Dermis microvascular lymphatic vessel endothelial cell (primary cell): ENCODE measurements at places on chromosomes 4 and X.
A peak's percentile ranks its signal among the peaks of the same experiment; 100 is the strongest.

- DNase-seq = no peak
Observed at GRCh38 chrX:40570346-40571093, 10.2 kb upstream of the ATP6AP2 start.

- no peak for DNase-seq
Observed at GRCh38 chrX:153450114-153450948, 4.5 kb upstream of the TREX2 start.

- DNase-seq = no peak
Observed at GRCh38 chrX:68821616-68822015, 7.2 kb upstream of the EFNB1 start.

DNA sequence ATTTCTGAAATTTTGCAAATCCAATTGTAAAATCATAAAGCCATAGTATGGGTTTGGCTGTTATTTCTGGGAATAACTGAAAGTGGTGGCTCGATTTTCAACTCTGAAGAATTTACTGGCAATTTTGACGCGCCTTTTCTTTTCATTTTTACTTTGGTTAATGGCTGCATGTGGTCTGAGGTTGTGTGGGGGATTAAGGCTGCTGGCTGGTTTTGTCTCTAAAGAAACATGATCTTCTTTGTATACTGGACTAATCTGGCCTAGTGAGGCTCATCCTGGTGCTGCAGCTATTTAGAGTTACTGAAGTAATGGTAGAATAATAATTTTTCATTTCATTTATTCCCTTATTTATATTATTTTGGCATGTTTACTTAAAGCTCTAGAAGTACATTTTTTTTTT lies 164.0 kb downstream of the RNF150 start:
- no peak for DNase-seq

GRCh38 chr4:185379326-185380295 lies 16.1 kb downstream of the LRP2BP start:
- DNase-seq = no peak

DNA sequence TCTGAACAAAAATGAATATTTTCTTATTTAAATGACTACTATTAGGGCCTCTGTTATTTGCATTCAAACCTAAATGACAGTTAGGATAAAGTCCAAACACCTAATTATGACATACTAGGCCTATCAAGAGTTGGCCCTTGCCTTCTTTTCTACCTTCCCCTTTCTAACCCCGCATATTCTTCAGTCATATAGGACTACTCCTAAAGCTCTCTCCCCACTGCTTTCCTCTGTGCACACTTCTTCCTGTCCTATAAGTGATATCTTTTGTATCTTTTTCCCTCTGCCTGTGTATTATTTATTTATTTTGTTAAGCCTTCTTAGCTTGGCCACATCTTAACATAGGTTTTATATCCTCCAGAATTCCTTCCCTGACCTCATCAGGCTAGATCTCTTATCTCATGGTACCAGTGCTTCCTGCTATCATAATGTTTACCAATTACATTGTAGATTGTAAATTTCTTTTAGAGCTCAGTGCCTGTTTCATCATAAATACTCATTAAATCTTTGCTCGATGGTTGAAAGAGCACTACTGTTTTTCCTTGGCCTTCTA lies 22.5 kb downstream of the ERVMER34-1 start:
- peak; percentile 41 for DNase-seq

DNA sequence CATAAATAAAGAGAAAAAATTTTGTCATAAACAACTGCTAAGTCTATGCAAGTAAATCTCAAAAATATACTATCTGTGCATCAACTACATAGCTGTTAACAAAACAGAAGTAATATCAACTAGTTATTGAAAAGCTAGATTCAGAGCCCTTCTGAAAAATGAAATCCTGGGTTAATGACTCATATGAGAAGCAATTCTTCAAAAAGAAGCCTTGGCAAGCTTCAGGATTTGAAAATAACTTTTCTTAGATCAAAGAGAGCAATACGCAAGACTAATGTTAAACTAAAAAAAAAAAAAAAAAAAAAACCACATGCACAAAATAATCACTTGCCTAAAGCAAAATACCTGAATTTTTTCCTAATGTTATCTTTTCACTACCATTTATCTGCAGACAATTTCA lies 566.1 kb upstream of the BOD1L1 start:
- DNase-seq = no peak

DNA sequence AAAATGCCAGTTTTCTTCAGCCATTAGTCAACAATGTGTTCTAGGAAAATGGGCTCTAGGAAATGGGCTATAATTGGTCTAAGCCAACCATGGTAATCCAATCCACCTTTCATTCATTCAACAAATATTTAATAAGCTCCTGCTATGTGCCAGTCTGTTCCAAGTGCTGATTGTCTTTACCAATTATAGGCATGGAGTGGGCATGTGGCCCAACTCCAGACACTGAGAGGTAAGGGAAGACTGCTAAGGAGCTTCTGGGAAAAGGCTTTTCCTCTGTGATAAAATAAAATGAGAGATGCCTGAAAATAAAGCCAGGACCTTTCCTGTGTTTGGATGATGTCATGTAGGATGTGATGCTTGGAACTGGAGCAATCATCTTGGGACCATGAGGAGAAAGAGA lies 43.3 kb downstream of the HOPX start:
- DNase-seq = no peak

DNA sequence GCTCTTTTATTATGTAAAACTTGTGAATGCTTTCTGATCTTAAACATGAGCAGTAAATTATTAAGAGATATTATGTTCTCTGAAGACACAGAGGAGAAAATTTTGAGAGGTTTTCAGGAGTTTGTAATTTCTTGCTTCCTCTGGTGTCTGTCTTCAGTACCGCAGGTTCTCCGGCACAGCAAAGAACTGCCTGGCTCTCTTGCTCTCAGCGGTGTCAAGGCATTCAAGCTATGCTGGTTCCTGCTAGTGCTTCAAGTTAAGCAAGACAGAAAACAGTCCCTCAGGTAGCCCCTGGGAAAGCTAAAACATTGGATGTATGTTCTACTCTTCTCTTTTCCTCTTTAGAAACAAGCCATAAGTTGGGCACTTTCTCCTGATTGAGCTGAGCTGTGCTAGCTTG lies 120.2 kb upstream of the CENPE start:
- no peak for DNase-seq

DNA sequence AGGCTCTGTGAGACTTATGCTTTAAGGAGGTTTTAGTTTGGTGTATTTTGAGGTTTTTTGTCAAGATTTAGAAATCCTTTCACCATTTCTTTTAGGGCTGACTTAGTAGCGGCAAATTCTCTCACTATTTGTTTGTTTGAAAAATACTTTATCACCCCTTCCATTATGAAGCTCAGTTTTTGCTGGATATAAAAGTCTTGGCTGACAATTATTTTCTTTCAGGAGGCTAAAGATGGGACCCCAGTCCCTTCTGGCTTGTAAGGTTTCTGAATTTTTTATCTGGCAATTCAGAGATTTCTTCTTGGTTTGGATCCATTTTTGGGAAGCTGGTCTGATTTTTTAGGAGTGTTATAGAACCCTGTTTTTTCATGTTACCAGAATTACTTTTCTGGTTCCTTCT lies 88.5 kb downstream of the ACTRT1 start:
- DNase-seq = no peak

GRCh38 chr4:80592950-80593349 lies 257.4 kb downstream of the CFAP299 start:
- DNase-seq = no peak

- DNase-seq = peak; percentile 60
Observed at GRCh38 chrX:16658284-16658683, 8.3 kb downstream of the S100G start.

DNA sequence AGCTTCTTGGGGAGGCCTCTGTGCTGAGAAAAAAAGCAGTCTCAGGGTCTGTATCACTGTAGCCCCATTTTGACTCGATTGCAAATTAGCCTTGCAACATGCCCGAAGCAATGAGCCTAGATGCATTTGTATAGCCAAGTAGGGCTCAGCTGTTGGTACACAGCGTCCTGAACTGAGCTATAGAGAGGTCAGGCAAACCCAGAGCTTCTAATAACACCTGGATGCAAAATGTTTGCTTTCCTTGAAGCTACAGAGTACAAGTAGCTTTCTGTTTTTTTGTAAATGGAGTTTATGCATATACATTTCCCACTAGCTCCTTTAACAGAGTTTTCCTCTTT lies 87.8 kb downstream of the PLAC1 start:
- no peak for DNase-seq

- no peak for DNase-seq
Observed at GRCh38 chr4:150619042-150619441, 37.1 kb downstream of the MAB21L2 start.

DNA sequence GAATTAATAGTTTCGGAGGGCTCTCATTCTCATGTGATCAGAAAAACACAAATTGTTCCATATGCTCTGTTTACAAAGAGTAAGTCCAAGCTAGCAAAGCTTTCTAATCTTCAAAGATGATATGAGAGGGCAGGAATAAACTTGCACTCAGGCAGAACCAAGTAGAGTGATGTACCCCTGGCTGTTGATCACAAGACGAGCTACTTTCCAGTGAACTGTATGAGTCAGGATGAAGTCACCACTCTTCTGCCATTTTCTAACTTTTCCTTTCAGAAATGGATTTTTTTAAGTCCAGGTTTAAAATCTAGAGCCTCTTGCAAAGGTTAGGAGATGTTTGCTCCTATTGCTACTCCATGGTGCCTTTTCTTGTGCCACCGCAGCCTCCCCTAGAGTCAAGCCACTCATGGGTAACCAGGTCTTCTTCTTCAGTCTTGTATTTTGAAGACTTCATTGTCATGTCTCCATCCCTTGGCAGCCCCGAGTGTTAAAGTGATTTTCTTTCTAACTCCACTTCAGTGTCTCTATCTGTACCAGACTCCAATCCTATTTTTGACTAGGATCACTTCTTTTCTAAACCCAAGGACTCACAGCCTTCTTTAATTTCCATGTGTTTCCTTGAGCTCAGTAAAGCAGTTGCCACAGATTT lies 171.9 kb upstream of the GALNT7 start:
- DNase-seq = no peak

- no peak for DNase-seq
Observed at GRCh38 chr4:168832763-168833575, 177.1 kb downstream of the CBR4 start.

DNA sequence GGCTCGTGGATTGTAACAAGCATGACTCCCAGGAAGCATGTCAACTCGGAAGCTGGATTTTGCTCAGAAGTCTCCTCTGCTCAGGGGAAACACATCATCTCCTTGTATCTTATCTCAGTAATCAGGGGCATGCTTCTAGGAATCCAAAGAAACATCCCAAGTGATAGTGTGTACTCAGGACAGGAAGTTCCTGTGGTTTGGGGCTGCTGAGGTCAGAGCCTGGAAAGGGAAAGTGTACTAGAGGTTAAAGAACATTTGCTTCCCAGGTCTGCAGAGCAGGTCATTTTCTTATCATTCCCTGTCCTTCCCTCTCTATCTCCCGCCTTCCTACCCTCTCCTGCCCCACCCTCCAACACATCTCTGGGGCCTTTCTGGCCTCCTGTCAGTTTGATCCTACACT lies 38.8 kb downstream of the SLC34A2 start:
- DNase-seq = no peak

DNA sequence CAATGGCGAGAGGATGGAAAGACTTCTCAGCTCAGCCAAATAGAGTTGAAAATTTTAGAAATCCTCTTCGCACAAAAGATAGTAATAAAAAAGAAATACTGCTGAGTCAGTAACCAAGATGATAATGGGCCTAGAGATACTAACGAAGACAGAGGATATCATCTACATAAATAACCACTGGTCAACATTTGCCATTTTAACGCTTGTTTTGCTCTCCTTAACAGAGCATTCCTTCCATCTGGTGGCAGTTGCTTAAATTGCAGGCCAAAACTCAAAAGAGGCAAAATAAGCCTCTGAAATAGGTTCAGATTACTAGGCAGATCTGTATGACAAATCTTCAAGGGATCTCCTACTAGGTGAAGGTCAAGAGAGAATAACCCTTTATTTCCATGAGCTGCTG lies 51.7 kb upstream of the MCF2 start:
- DNase-seq = peak; percentile 30

DNA sequence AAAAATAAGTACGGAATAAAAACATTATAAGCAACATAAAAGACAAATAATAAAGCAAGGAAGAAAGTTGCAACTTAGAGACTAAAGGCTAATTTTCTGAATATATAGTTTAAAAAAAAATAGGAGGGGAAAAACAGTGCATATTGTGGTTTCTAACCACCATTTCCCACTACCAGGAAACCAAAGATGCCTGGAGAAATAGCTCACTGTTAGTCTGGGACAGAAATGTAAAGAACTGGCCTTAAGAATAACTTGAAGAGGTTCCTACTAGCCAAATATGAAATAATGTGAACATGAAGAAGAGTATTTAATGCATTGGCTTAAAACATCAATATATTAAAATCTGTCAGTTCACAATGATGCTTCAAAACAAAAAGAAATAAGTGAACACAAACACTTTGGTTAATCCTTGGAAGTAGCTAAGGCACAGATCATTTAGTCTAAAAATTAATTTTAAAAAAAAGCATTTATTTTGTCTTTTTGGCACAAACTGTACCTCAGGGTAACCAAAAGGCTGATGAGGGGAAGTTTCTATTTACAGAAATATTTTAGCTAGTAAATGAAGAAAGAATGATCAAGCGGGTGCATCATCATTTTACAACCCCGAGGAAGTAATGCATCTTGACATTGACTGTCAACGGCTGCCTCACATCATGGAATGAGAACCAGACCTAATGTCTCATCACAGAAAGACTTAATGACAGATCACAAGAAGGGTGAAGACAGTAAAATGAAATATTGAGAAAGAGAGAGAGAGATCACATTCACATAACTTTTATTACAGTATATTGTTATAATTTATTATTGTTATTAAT lies 297.2 kb upstream of the LDB2 start:
- no peak for DNase-seq

GRCh38 chrX:38236901-38237615 lies 16.4 kb upstream of the SRPX start:
- DNase-seq = no peak

DNA sequence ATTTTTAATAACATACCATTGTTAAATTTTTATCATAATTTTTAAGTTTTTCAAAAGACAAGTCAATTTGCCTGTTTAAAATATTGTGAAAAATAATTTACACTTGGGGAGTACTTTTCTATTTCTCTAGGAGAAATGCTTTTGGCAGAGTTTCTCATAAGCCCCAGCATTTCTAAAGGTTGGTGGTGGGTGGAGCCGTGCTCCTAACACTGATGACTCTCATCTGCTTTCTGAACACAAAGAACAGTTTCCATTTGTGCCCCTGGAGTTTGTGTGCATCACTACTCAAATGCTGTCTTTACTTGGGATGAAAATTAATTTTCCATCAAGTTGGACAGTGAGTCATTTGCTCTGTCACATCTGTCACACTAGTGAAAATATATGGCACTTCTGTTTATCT lies 57.6 kb downstream of the TNIP2 start:
- DNase-seq = no peak

- DNase-seq = peak; percentile 50
Observed at GRCh38 chrX:19682712-19683331, 167.5 kb upstream of the MAP3K15 start.

GRCh38 chrX:82748906-82749505 lies 759.1 kb upstream of the POU3F4 start:
- peak; percentile 20 for DNase-seq
